Cerebellar nuclear complex (tissue), 1 donor: ENCODE measurements at places on chromosomes 13 and 19.

DNA sequence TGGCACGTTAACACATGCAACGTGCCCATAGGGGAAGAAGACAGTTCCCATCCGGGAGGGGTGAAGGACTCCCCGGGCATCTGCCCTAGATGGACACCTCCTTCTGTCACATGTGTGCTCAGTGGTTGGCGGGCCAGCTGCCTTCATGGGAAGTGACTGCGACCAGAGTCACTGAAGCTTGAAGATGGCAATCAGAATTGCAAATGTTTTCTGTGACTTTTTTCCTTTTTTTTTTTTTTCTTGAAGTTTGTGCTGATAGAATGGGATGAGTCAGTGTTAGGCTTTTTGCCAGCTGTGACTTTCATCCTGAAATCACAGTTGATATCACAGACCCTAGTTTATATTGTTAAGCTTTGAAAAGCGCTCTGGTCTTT is 109.2 kb upstream of the MCF2L start:
- DNase-seq: no peak

GRCh38 chr13:43368003-43368402 is 344.6 kb downstream of the DNAJC15 start:
- DNase-seq: no peak

DNA sequence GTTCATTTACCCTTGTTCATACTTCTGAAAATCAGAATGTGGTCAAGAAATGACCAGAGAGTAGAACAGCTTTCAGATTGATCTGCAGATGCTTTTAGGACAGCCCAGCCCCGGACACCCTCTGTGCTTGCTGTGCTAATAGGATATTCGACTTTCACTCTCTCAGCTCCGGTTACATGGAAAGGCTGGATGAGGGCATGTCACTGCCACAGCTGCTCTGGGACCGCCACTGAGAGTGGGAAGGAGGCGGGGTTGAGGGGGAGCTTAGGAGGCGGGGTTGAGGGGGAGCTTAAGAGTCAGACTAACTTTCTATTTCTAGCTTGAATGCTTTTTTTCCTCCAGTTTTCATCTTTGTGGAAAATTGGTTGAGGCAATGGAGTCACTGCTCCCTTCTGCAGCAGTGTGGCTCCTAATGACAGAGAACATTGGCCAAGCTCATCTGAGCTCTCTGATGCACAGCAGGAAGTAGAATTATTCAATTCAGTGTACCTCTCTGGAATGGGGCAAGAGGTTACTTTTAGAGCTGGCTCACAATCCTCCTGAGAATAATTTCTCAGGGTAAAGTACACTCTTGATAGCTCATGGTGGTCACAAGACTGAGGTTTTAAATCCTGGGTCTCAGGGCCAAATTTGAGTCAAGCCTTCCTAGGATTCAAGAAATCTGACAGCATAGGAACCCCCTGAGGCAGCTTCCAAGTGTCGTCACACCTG is 74.6 kb upstream of the NPAS1 start:
- no peak for DNase-seq

GRCh38 chr19:14779151-14779550 is 791 bp upstream of the ADGRE2 start:
- no peak for DNase-seq

DNA sequence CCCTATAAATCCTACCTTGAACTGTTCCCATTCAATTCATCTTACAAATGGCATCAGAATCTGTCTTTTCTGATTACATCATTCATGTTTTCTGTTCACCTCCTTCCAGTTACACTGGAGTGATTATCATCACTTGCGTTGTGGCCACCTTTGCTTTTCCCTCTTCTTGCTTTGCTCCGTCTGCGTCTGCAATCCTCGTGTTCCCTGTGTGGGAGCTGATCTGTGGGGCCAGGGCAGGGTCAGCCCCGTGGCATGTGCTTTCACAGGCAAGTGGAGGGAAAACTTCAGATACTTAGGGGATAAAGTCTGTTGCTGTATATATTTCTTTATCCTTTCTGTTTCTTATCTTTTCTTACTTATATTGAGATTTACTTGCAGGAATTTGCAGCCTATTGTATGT is 277.7 kb downstream of the SLC7A1 start:
- DNase-seq: no peak

- DNase-seq: no peak
These were observed 43.5 kb downstream of the TRPM4 start for GRCh38 chr19:49201042-49201441.

DNA sequence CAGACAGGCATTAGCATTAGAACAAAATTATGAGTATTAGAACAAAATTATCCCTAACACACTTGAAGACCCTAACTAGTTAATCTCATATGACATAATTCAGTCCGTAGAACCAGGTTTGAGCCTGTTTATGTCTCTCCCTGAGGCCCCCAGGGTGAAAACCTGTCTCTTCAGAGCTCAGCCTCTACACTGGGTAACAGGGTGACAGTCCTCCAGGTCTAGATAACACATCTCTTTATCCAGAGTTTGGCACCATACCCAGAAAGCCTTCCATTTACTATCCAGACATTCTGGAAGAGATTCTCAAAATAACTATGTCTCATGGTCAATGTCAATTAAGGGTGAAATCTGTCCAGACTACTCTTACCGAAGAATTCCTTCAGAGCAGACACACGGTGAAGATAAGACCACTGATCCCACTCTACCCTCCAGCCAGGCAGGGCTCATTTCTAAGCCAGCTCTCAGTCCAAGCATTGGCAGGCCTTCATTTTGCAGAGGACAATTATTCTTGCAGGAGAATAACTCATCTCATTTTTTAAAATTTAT is 1195.3 kb downstream of the EFNB2 start:
- DNase-seq: no peak

- DNase-seq: no peak
These were observed 8.3 kb upstream of the NAA16 start for GRCh38 chr13:41302743-41303142.

DNA sequence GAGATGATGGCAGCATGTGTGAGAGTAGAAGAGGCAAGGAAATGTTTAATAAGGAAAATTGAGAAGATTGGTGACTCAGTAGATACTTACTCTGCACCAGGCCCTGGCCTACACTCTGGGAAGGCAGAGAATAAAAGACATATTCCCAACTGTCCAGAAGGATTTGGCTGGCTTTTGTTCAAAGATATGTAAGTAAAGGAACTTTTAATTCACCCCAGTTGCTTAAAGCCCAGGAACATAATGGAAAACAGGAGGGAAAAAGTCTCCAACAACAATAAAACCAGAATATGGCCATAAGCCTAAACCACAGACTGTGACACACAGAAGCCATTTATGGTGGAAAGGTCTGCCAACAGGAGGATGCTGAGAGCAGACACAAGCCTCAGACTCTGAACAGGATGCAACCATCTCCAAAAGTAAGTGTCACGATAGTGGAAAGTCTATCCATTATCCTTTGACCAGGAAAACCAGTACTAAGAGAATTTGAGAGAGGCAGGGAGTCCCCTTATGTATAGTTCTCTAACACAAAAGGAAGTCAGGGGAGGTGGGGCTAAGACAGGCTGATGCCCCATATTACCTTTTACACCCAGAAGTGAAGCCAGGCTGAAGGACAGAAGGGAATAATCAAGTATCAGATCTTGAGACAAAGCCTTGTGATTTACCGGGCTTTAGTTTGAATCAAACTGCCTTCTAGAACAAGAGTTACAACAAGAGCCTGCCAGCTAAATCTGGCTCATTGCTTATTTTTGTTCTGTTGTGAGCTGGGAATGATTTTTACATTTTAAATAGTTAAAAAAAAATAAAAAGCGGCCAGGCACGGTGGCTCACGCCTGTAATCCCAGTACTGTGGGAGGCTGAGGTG is 169.5 kb upstream of the STARD13 start:
- DNase-seq: no peak

- no peak for DNase-seq
These were observed 1.4 kb downstream of the RNF126 start for GRCh38 chr19:661427-662196.

DNA sequence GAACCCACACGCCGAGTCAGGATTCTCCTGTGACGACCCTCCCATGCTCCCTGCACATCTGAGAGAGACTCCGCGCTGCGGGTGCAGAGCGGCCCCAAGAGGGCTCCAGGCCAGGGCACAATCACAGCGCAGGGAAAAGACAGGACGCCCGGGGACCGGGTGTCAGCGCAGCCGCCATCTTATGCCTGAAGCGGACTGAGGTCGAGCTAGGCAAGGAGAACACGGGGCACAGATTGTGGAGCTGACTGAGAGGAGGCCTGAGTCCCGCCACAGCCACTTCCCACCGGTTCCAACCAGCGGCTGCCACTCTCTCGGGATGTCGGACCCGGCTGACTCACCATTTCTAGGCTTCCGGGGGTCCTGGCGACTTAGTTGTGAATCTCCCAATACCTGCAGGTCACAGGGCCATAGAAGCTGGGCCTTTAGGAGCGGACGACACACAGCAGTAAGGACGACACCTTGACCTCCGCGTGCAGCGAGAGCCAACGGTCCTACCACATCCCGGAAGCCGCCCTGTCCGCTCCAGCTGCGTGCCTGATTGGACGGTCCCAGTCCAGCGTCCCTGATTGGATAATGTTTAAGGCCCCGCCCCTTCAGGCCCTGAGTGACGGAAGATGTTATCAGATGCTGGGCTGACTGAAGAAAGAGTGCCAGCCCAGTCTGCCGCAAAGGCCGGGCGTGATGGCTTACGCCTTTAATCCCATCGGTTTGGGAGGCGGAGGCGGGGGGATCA is at the start of gene ZNF728:
Gene ZNF728 (minus strand): TSS at position 487 of the 733 bp plus-strand sequence. CDS start 146 bp downstream, at position 341.
- no peak for DNase-seq

- DNase-seq: no peak
These were observed 435.4 kb upstream of the TSHZ3 start for GRCh38 chr19:31784671-31785101.

GRCh38 chr13:27595055-27595811 is 25.1 kb downstream of the LNX2 start:
- DNase-seq: no peak

DNA sequence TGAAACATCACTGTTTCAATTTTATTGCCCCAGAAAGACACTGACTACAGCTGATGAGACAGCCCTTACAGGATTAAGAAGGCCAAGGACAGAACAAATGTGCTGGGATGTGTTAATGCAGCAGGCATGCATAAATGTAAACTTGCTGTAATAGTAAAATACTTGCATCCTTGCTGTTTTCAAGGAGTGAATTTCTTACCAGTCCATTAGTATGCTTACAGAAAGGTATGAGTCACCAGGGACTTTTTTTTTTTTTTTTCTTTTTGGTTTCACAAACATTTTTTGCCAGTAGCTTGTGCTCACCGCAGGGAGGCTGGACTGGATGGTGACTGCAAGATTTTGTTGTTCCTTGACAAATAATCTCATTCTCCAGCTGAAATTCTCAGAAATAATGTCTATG is 55.1 kb downstream of the GPR180 start:
- no peak for DNase-seq

DNA sequence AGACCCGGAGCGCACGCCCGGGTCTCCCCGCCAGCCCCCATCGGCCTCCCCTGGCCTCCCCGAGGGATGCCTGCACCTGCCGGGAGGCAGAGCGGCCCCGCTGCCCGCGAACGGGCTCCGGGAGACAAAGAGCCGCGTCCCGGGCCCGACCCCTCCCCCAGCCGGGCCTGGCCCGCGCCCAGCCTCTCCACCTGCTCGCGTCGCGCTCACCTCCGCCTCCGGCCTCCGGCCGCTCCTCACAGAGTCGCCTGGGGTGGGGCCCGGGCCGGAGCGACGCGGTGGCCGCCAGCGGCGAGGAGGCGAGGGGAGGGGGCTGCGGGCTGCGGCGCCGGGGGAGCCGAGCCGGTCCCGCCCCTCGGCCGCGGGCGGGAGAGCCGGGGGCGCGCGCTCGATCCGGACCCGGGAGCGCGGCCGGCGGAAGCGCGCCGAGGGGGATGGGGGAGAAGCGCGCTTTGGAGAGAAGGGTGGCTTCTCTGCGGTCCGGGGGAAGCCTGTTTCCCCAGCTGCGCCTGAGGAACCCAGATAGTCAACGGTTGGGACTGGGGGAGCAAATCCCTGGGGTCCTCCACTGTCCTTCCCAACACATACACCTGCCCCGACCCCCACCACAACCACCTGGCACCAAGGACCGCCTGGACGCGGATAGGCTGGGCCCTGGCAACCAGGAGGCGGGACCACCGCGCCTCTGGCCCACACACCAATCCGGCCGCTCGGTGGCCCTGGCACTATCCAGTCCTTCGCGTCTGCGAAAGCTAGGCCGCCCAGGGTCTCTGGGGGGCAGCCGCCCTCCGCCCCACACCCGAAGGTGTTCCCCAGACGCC is at the start of gene PRR36:
Gene PRR36 (minus strand): TSS at position 315 of the 821 bp plus-strand sequence. CDS start 701 bp downstream, outside the sequence.
- no peak for DNase-seq

GRCh38 chr19:7928741-7929701 is 3.1 kb upstream of the CTXN1 start:
- DNase-seq: no peak

GRCh38 chr13:86741762-86742285 is 929.3 kb upstream of the SLITRK5 start:
- no peak for DNase-seq

DNA sequence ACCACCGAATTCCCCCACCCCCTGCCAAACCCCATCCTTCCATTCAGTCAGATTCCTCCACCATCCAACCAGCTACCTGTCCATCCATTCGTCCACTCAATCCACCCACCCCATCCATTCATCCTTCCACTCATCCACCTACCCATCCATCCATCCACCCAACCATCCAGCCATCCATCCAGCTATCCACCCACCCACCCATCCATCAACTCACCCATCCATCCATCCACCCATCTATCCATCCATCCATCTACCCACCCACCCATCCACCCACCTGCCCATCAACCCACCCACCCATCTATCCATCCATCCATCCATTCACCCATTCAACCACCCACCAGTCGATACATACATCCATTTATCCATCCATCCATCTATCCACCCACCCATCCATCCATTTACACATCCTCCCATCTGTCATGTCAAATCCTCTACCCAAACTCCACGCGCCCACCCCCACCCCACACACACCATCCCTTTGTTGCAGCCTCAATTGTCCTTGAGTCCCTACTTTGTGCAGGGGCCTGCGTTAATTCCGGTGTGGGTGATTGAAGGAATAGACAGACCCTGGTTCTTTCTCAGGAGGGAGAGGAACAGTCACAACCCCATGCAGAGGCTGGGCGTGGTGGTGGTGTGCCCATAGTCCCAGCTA is 5.3 kb upstream of the SLC5A5 start:
- no peak for DNase-seq

DNA sequence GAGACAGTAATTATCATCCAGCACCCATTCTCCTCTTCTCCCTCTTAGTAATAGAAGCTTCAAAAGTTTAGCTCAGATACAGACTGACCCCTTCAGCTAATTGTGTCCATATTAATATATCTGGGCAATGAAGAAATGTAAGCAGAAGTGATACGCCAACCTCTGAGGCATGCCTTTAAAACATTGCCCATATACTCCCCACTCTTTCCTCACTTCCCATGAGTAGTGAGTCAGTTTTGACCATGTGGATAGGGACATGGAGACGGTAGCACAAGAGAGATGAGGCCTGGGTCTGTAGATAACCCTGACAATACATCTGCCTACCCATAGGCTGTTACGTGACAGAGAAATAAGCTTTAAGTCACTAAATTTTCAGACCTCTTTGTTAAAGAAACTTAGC is 147.6 kb downstream of the KCTD12 start:
- no peak for DNase-seq

GRCh38 chr19:7083076-7083956 is 13.8 kb downstream of the ZNF557 start:
- no peak for DNase-seq

GRCh38 chr19:37975071-37975470 is 68.1 kb downstream of the SIPA1L3 start:
- no peak for DNase-seq
